ENCODE measurements at places on chromosomes 7 and 10.

- peak; percentile 60 for DNase-seq
Observed at GRCh38 chr7:151051108-151051507, 2.8 kb downstream of the ASIC3 start.

- DNase-seq: no peak
Observed at GRCh38 chr7:30249316-30249715, 35.1 kb upstream of the ZNRF2 start.

DNA sequence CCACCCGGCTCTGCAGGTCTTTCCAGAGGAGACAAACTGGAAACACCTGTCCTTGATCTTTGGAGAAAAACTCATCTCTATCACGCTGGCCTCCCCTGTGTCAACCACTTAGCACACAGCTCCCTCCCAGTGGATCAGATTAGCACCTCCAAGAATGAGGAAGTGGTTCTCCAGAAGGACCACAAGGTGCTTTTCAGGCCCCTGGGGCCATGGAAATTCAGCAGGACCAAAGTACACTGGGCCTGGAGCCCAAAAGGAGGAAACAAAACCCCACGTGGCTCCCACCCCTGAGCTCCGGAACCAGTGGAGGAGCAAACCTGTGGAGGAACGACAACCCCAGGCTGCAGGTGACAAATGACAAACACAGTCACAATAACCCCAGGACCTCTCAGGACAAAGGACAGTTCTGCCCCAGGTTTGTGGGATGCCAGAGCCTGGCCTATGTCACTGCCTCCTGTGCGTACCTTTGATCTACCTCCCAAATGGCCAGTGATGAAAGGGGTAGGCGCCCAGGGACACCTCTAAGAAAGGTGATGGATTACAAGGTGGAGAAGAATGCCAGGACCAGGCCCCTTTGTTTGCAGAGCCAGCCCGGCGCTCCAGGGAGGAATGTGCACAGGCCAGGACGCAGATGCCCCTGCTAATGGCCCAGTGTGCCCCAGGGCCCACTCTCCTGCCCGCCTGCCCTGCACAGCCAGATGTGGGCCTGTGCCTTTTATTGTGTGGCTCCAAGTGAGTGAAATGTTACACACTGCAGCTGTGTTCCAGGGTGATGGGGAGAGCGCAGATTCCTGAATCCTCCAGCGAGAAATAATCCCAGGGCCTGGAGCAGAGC, 5.7 kb downstream of the TNS3 start:
- DNase-seq: peak; percentile 87

GRCh38 chr10:29784175-29784773, 149.5 kb upstream of the SVIL start:
- peak; percentile 95 for DNase-seq

DNA sequence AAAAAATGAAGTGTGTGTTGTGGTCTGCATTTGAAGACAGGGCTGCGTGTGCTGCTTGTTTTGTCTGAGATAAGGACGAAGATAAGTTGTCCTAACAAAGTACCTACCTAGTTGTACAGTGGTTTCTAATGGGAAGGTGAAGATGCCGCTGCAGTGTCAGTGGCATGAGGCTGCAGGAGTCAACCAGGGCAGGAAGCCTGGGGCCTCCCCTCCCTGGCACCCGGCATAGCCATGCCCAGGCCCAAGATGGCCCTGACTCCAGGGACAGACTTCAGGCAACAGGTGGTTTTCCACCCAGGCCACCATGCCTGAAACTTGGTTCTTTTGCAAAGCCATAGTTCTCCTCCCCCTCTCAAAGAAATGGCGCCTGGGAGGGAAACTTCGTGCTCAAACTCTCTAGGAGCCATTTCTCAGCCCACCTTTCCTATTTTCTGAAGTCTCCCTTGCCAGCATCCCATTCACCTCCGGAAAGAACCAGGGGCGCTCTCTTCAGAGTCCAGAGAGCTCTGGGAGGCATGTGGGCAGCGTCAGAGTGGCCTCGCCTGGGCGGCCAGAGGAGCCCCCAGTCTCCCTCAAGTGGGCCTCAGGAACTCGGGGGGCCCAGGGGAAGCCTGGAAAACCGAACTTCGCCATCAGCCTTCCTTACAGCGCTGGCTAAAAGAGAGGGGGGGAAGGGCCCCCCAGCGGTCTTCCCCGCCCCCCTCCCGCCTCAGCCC, 2.1 kb upstream of the KAT6B start:
- no peak for DNase-seq

DNA sequence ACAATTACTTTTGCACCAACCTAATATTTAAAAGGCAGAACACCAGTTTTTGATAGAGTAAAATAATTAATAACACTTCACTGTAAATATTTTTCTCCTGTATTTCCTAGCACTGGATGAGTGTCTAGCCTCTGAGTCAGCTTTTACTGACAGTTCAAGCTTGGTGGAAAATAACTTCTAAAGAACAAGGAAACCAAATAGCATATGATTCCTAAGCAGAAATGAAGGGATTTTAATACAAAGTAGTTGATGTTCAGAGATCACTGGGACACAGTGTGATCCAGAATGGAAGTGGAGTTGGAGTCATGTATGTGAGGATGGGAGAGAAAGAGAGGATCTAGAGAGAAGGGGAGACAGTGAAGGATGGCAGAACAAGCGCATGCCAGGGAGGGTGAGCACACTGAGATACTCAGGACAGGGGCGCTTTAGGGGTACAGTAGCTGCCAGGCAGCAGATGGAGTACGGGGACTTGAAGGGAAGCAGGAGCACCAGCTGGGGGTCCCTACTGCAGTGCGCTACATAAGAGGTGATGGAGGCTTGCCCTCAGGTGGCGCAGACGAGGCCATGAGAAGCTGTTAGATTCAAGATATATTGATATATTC, 117.9 kb upstream of the KLF6 start:
- DNase-seq: peak; percentile 55

GRCh38 chr10:132062641-132063390, 2.9 kb upstream of the JAKMIP3 start:
- no peak for DNase-seq

DNA sequence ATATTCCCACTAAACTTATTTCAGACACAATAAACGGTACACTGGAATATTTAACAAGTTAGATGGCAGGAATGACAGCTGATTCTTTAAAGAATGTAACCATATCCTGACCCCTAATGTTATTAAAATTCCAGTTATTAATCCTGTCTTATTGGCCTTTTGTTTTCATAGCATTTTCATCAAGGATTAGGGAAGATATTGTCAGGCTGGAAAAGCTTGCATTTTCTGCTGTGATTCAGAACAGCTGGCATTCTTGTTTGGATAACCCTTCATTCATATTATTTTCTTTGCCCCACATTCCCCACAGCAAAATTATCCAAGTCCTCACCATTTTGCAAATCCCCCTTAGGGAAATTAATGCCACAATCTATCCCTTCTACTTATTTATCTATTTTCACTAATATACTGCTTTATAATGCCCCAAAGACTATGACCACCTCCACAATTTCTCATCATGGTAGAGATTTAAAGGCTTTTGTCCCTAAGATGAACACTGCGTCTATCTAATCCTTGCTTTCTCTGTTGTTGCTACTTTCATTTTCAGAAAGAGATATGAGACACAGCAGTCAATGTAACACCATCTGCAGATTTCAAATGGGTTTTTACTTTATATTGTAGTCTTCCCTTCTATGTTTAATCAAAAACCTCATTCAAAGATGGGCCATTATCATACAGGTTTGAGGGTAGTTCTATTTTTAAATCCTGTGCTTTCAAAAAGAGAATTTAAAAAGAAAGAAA, 475.1 kb downstream of the PARD3 start:
- no peak for DNase-seq

- DNase-seq: no peak
Observed at GRCh38 chr10:100751211-100751933, 6.0 kb downstream of the PAX2 start.

DNA sequence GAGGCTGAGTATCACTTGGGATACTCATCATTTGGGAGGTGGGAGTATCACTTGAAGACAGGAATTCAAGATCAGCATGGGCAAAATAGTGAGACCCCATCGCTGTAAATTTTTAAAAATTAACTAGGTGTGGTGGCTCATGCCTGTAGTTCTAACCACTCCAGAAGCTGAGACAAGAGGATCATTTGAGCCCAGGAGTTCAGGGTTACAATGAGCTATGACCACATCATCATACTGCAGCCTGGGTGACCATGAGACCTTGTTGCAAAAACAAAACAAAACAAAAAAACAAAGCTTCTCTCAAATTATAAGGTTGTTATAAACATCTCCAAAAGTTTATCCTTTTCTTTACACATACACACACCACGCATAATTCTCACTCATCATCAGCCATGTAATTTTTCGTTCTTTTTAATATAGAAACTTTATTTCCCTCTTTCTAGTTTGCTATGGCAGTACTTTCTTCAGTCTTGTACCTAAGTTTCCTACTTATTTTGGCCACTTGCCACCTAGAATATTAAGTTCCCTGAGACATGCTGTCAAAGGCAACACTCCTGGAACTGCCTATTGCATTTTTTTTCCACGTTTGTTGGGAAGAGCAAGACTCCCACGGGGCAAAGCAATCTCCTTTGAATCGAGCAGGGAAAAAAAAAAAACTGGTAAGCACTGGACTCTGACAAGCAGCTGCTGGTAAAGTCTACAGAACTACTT, 37.1 kb downstream of the SKIDA1 start:
- DNase-seq: peak; percentile 57

GRCh38 chr7:21373031-21373430, 54.9 kb upstream of the SP4 start:
- DNase-seq: no peak

DNA sequence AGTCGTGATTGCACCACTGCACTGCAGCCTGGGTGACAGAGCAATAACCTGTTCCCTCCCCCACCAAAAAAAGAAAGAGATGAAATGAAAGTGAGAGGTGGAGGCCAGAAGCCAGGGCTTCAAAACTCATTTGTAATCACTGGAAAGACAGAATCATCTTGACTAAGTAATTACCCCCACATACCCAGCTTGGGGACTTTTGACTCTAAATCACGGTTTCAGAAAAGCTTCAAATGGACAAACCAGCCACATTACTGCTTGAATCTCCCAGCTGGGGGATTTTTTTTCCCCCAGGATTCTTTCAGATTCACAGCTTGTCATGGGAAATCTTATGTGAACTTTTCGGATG, 361.0 kb downstream of the FRMD4A start:
- no peak for DNase-seq

DNA sequence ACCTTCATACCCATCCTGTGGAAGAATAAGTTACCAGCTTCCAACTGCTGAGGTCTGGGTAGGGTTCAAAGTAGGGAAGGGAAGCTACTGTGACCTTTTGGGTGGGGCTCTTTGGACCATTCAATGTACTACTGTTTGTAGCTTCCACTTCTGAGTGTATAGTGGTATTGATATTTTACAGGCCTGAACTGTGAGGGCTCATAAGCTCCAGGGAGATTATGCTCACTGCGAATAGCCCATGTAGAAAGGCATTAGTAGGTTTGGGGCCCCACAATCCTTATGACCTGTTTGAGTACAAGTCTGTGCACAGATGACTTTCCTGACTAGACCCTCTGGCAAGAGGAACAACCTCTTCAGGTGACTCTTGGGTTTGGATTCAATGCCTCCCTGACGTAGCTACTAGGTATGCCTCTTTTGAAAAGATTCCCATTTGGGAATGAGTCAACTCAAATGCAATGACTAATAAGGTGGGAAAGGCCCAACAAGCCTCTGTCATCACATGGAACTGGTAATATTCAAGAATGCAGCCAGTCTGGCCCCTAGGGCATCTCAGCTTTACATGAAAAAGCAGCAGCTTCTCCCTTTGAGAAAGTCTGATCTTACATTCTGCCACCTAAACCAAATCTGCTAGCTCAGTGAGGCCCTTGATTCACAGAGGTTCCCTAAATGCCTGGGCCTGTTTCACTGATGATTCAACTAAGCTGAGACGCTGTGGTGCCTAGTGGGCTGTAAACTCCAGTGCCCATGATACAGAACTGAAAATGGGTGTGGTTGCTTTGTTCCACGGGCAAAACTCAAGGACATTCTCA, 79.8 kb downstream of the ABI1 start:
- DNase-seq: peak; percentile 93

DNA sequence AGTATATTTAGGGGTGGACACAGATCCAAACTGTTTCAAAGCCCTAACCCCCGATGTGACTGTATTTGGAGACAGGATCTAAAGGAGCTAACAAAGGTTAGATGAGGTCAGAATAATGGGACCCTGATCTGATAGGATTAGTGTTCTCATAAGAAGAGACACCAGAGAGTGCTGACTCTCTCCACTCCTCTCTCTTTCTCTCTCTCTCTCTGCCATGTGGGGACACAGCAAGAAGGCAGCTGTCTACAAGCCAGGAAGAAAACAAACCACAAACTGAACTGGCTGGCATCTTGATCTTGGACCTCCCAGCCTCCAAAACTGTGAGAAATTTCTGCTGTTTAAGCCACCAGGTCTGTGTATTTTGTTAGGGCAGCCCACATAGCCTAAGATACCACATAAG, 84.7 kb upstream of the KDM7A start:
- no peak for DNase-seq

DNA sequence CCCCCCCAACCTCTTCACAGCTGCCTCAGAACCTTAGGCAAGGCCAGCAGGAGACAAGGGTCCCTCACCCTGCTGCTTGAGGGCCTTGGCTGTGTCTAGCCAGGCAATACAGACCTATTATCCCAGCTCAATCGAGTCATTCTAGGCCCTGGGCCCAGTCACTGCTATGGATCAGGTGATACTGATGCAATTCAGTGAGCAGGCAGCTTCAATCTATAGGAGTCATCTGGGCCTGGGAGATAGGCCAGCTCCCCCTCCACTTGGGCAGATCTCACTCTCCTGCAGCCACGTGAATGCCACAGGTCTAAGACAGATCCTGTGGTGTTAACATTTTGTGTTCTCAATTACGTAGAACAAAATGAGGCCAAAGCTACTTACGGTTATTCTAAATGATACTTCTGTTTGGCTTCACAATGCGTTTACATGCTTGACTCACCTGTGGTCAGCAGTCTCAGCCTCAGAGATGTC, 68.0 kb upstream of the LRRC4 start:
- peak; percentile 70 for DNase-seq

- DNase-seq: no peak
Observed at GRCh38 chr7:151520419-151521261, 945 bp upstream of the RHEB start.

- DNase-seq: no peak
Observed at GRCh38 chr10:103911021-103911459, 6.9 kb downstream of the STN1 start.

DNA sequence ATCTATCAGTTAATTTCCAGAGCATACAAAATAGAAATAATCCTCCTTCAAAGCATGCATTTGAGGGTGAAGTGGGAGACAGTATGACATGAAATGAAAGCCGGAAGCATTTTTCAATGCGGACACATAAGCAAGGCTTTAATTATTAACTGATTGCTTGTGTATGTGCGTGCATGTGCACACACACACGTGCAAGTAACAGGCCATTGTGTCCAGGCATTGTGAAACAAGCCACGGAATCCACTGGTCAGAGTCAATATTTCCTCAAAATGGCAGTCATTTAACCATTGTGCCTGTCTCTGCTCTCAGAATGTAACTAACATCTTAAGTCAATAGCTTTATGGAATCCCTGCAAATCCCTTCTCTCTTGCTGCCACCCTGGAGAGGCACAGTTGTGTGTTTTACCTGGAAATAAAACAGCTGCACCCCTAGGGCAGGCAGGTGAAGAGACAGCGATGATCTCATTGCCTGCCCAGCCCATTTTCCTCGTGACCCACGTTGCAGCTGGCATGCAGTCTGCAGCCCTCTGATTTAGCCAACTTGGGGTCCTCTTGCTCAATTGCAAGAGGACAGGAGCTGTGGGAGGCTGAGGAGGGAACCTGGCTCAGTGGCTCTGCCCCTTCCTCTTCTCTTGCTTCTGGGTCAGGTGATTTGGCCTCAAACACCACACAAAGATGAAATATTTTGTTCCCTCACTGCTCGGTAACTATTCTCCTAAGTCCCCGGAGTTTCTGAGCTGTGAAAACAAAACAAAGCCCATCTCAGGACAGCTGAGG, 500.9 kb upstream of the ZMIZ1 start:
- DNase-seq: no peak

All from fibroblast of upper back skin (primary cell).